NCI-H69 (cell line): ENCODE measurements at places on chromosomes 5 and 9.

GRCh38 chr9:7791394-7791793 is 8.2 kb downstream of the DMAC1 start:
- peak; percentile 74 for DNase-seq

GRCh38 chr5:41843456-41844370 is 26.5 kb downstream of the OXCT1 start:
- peak; percentile 84 for DNase-seq

DNA sequence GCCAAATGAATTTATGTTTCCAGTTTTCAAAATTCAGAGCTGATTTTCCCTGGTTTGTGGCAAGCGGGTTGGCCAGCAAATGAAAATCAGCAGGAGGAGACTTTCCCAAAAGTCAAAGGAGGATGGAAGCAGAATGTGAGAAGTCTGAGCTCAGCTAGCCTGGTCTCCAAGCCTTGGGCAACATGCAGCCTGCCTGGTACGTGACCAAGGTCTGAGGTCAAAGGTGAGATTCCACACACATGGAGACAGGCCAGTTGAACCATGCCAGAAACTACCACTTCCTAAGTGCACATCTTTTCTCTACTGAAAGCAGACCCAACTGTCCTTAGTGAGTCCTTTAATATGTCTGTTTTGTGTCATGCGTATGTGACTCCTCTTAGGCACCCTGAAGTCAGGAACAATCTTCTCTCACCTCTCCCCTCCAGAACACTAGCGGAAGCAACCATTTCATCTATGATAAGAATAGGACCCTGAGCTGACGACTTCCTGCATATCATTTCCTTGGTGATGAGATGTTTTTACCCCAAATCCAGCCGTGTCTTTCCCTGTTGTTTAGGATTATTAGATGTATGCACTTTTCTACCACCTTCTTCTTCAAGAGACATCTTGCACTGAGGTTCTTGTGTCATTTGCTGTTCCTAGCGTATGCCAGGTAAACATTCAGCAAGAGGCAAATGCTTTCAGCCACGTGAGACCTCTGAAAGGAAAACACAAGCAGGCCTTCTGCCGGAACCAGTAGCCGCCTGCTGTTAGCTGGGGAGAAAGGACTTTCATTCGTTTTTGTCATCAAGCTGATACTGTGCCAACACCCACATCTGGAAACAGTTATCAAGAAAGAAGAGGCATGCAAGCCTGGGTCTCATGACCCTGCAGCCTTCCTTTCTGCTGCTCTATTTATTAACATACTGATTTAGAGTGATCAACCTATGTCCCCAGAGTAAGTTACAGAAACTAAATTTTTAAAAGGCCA is 9.7 kb upstream of the TGFBI start:
- peak; percentile 85 for DNase-seq

GRCh38 chr9:136539427-136540421 is 6.1 kb downstream of the NOTCH1 start:
- peak; percentile 36 for DNase-seq

- DNase-seq, result no peak
Observed at GRCh38 chr9:32398207-32398606, 13.8 kb downstream of the ACO1 start.

DNA sequence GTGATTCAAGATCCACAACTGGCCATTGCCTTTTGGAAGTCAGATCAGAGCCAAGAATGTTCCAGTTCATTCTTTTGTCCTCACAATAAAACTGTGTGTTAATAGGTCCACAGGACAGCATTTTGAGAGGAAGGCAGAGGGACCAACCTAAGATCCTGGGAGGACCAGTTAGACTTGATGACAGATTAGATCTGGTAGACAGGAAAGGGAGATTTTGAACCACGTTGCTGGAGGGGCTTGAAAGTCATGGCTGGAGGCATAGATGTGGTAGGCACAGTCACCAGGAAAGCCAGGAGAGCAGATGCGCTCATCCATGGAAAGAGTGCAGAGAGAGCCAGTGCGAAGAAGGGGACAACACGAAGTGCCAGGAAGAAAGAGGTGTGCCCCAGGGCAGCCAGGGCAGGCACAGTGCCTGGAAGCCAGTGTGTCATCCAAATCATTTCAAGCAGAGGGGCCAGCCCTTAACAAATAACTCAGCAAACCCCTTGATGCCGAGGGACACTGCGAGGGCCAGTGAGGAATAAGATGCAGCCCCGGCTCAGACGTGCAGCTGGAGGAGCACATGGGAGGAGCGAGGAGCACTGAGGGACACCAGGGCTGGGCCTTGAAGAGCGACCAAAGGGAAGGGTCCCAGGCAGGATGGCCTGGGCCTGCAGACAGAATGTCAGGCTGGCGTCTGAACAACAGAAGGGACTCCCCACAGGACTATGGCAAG is 12.8 kb upstream of the SLC2A8 start:
- DNase-seq, result no peak

DNA sequence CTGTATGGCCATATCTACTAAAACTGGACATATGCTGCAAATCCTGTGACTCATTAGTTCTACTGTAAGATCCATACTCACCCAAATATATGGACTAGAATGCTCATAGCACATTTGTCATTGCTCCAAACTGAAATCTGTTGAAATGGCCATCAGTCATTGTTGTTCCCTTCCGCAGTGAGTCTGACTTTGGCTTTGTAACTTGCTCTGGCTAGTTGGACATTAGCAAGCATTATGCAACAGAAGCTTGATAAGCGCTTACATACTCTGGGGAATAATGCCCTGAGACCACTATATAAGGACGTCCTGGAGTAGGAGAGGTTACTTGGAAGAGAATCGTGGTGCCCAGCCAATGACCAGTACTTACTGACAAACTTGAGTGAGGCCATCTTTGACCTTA is 9.0 kb downstream of the KIAA1958 start:
- no peak for DNase-seq

DNA sequence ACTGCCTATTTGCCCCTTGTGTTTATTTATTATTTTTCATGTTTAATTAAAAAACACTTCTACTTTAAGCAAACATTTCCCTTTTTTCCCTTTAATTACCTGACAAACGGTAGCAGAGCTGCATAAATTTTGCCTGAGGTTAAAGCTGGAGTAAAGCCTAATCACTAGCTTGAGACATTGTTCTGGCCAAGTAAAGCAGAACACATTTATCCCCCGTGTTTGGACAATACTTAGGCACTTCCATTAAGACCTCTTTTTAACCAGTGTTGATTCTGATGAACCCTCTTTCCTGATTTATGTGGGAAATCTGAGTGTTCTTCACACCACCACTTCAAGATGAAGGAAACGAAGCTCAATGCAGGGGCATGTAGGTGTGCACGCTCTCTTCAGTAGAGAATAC is 54.5 kb downstream of the BNC2 start:
- peak; percentile 99 for DNase-seq

- no peak for DNase-seq
Observed at GRCh38 chr9:137388589-137389427, 34.2 kb downstream of the EXD3 start.
